K562 (cell line): ENCODE measurements at places on chromosomes 5 and 9. TPM values are rescaled to one million over a fixed set of nuclear protein-coding genes. Genes with fewer than 3 reads are reported as not detected.

PPP6C gene
- 41.5 and 44.8 TPM in 2 replicates for total RNA-seq

IL3 gene
- total RNA-seq = not detected in 2 replicates

DNA sequence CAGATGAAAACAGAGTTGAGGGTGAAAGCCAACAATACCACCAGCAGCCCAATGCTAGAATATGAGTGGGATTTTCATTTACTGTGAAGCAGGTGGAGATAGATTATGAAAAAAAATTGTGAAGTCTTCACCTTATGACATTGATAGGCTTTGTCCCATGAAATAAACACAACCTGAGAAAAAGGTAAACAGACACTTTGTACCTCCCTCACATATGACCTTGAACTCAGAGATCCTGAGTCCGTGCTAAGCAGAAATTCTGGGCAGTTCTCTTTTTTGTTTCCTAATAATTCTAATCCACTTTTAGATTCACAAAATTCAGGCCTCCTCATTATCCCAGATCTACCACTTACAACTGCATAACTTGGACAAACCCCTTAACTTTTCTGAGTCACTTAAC, 127.3 kb upstream of the RORB start:
- no peak for DNase-seq

DNA sequence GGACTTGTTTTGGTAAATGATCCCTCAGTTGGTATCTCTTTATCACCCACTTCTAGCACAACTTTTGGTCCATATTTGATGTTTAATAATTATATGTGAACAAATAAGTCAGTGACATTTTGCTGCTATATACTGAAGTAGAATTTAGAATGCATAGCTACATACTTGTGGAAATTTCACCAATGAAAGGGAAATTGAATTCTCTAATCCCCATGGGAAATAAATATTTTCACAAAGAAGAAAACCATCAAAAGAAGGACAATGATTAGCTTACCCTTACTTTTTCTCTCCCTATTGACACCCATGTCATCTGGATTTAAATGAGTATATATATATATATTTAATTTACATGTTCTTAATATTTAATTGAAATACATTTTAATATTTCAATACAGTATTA, 94.3 kb upstream of the DAB2 start:
- DNase-seq = no peak

C6 gene
- total RNA-seq = 0.09 and 0.51 TPM in 2 replicates

DNA sequence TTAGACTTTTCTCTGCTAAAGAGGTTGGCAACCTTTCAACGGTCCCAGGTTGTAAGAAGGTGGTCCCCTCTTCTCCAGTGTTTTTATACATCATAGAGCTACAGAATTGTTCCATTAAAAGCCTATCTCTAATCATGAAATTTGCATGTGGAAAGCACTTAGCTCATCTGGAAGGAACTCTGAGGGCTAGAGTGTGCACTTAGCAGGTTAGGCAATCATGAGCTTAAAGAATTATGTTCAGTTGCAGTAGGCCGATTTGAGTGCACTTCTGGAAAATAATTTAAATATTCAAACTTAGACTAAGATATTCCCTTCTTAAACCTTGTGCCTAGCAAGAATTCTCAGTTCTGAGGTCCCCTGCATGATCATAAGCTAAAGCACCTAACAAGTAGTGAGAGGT, 468.7 kb downstream of the SPATA31D1 start:
- DNase-seq = no peak

DNA sequence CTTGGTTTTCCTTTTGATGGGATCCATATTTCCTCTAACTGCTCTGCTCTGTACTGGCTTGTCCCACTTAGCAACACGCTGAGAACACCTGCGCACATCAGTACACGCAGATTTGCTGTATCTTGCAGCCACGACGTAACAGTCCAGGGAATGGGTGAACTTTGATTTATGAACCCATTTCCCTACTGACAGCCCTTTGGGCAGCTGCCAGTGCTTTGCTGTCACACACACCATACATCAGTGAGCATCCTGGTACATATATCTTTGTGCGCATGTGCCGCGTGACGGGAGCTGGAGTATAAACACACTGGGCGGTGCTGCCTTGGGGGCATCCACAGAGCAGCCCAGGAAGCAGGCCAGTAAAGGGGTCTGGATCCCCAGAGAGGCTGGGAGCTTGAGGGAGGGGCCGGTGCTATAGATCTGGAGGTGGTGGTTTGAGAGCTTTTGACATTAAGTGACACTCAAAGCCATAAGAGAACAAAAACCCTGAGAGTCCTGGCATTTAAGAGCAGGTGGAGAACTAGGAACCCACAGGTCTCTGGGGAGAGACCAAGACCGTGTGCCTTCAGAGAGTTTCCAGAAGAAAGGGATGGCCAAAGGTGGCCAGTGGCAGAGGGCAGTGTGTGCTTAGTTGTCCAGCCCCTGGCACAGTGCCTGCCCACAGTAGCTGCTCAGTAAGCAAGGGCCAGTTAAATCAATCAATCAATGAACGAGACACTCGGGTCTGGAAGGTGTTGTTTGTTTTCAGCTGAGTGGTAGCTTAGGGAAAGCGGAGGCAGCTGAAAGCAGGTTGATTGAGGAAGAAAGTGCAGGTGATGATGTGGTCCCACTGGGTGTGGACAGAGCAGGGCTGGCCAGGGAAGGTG, 53.7 kb downstream of the LMX1B start:
- DNase-seq = no peak

- no peak for DNase-seq
Observed at GRCh38 chr5:24606971-24607370, 37.8 kb downstream of the CDH10 start.

- DNase-seq = no peak
Observed at GRCh38 chr9:116653348-116654058, 33.6 kb upstream of the TRIM32 start.

C7 gene
- total RNA-seq = 0.82 and 1.5 TPM in 2 replicates

DNA sequence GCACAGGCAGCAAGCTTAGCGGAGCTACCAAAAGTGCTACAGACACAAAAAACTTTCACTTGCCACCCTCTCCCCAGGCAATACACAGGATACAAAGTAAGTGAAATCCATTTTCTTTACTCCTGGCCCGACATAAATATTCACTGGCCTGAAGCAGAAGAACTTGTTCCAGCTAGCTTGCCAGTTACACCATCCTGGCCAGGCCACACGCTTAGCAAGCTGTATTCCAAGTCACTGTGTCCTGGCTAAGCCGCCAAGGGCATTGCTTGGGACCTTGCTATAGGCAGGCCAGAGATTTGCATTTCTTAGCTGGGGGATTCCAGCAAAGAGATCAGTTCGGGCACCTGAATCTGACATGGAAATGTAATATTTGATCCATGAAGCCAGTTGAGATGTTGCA, 71.0 kb upstream of the SLC1A3 start:
- no peak for DNase-seq

GRCh38 chr5:39057734-39058133, 16.5 kb downstream of the RICTOR start:
- DNase-seq = no peak

DNA sequence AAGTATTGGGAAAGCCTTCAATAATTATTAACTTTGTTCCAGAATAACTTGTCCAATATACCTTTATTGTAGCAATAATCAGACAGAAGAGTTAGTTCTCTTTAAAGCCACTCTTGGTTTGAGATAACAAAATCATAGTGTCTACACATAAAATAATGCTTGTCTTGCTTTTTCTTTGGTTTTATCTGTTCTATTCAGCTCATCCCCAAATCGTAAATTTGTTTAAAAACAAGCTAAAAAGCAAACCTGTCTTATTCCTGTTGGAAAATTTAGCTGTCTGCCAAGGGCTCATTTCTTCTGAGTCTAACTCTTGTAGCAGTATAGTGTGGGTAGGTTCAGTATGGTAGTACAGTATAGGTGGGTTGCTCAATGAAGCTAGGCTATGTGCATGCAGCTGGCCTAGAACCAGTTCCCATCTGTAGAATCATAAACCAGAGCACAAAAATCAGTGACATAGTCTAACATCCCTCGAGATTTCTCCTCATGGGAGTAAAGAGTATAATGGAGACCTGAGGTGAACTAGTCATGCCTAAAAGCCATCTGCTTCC, 17.9 kb upstream of the APBA1 start:
- DNase-seq = no peak

GRCh38 chr9:9498846-9499245, 1114.0 kb downstream of the PTPRD start:
- DNase-seq = no peak

DNA sequence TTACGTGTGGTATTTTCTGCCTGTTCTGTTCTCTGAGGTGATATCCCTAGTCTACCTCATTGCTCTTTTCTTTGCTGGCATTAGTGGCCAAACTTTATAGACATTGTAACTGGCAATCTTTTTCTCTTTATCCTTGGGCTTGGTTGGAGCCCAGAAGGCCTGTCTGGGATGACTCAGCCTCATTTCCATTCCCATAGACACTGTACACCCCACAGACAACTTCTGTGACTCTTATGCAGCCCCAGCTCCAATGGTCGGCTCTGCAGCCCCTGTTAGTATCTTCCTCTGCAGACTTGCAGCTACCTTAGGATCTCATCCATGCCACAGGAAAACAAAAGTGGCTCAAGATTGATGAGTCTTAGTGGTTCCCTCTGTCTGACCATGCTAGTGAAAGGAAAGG, 79.8 kb downstream of the CFAP95 start:
- DNase-seq = no peak

KIF12 gene
- not detected in 2 replicates for total RNA-seq

DNA sequence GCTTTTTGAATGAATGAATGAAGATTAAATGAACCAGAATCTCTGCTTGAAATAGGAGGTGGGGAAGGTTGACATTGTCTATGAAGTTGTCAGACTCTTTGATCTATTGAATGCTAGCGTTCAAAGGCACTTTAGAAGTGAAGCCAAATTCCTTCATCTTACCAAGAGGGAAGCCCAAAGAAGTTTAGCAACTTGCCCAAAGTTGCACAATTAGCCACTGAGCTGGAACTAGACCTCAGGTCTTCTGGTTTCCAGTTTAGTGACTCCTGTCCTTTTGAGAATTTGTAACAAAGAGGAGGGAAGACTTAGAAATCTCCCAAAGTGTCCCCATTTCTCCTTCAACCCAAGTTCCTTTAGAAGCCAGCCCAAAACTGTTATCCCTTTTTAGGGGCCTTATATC, 20.7 kb upstream of the SLC1A3 start:
- DNase-seq = no peak

- no peak for DNase-seq
Observed at GRCh38 chr5:83516377-83516776, 44.8 kb downstream of the VCAN start.

- no peak for DNase-seq
Observed at GRCh38 chr9:17894501-17895160, 315.8 kb downstream of the SH3GL2 start.

DNA sequence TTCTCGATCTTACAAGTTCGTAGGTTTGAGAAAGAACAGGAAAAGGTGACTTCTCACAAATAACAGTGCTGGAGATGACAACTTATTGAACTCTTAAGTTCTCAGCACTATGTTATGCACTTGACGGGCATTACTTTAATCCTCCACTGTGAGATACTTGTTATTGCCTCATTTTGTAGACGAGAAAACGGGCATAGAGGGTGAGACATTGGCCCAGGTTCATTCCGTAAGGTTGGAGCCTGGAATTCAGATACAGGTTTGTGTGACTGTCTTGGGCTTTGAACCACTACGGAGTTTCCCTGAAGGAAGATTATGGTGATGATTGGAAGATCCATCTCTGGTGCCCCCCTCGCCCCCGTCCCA, 657 bp downstream of the MAT2B start:
- DNase-seq = no peak

FOXD4 gene
- 0.76 and 1.0 TPM in 2 replicates for total RNA-seq

DNA sequence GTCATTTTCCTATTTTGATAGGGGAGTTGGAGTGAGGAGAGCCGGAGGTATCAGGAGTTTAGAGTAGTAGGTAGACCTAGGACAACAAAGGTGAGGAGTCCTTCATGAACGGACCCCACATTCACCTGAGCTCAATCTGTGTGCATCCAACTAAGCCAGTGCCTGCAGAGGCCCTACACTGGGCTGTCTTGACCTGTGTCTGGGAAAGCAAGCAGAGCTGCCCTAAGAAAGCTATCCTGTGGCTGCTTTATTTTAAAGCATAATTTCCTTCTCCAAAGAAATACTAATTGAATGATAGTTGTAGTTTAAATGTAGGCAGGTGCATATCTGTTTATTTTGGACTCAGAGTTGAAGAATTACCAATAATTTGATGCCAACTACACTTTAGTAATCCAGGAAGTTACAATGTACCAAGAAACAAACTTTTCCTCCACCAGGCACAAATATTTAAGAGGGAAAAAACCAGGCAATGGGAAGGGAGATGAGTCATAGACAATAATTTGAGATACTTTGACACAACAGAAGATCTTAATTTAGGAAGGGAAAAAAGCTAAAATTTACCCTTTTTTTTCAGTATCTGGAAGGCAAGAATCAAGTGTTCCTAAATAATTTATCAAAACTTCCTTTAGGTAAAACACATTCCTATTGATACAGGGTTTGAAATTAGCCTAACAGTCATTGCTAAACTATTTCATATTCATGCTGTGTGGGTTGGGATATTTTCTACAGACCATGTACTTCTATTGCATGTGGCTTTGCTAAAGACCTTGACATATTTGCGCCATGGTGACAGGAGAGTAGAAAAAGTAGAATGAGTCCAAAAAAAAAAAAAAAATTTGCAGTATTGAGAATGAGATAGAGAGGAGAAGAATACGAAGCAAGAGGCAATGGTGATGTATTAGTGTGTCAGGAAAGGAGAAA, 376.6 kb upstream of the TUSC1 start:
- DNase-seq = no peak

DNA sequence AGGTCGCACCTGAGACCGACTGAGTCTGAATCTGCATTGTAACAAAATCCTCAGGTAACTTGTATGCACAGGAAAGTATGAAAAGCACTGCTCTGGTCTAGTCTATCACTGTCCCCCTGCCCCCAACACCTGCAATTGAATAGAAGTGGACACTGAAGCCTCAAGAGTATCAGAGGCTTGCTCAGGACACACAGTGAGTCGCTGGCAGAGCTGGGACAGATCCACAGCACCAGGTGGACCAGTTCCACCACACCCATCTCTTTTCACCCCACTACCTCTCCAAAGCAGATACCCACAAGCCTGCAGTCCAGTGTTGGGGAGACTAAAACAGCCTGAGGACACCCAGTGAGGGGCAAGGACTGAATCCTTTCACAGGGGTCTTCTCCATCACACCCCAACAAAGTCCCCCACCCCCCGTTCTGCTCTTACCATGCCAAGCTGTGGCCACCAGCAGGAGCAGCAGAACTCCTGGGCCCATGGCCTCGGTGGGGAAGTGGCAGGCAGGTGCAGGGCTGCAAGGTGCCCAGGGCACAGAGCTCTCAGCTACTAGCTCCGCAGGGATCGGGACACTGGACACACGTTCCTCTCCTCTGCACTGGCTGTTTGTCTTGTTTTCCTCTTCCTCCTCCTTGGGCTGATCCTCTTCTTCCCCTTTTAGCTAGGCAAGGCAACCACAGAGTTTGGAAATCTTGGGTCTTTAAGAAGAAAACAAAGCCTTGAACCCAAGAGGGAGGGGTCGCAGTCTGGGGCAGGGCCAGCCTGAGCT, at the start of gene CSF1R:
TSS of gene CSF1R (minus strand) at position 605 of the 766 bp plus-strand sequence. CDS start at position 478, 127 bp downstream.
- DNase-seq = no peak

DNA sequence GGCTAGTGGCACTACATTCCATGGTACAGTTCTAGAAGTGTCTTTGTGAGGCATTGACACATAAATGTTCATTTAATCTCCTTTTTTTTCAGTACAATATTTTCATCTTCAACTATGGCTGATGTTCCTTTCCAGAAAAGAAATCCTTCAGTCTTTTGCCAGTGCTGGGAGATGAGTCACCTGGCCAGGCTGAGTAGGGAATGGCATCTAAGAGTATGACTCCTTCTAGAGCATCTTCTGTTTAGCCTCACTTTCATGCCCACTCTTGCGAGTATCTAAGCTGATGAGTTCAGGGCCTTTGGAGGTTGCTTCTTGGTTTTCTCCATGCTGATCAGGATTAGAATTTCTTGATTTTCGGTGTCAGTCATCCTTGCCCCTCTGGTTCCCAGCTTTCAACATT, 124.4 kb downstream of the SLC28A3 start:
- DNase-seq = no peak

CNTFR gene
- not detected in 2 replicates for total RNA-seq

CBY3 gene
- not detected in 2 replicates for total RNA-seq

PCDHGA10 gene
- total RNA-seq = 0.07 and 0.13 TPM in 2 replicates
